Fibroblast of lung (primary cell): ENCODE measurements at places on chromosomes 5 and 9. TPM values are rescaled to one million over a fixed set of nuclear protein-coding genes. Genes with fewer than 3 reads are reported as not detected.

- no peaks in the 10 kb centered on the region for H3K27me3 ChIP-seq
- no peak overlapping the region for H3K4me3 ChIP-seq
- no peaks in the 10 kb centered on the region for H3K36me3 ChIP-seq
- H3K27ac ChIP-seq: no peak overlapping the region
- no peaks in the 10 kb centered on the region for H3K4me1 ChIP-seq
- DNase-seq: no peak
These were observed 292.5 kb downstream of the MARCHF11 start for GRCh38 chr5:15887093-15887492.

GRCh38 chr9:103755986-103756385, 338.1 kb upstream of the SMC2 start:
- no peaks in the 10 kb centered on the region for H3K27me3 ChIP-seq
- no peak for DNase-seq
- no peaks in the 10 kb centered on the region for H3K4me1 ChIP-seq
- no peaks in the 10 kb centered on the region for H3K36me3 ChIP-seq
- H3K27ac ChIP-seq: no peak overlapping the region
- H3K4me3 ChIP-seq: no peak overlapping the region

DNA sequence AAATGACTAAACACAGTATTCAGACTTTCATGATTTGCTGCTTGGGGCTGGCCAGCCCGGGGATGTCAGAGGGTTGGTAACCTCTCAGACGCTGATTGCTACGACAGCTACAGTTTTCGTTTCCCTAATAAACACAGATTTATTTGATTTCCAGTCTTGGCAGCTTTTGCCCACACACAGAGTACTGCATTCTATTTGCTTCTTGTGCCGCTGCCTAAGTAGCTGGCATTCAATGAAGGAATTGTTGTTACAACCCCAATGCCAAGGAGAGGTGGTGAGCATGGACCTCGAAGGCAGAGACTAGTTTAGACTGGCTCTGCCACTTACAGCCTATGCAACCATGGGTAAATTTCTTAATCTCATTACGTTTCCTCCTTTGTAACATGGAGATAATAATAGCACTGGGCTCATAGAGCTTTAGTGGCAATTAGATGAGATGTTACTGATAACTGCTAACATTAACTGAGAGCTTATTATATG, 247.1 kb upstream of the PANK3 start:
- no peak overlapping the region for H3K4me3 ChIP-seq
- H3K27ac ChIP-seq: no peak overlapping the region
- DNase-seq: no peak
- H3K27me3 ChIP-seq: no peaks in the 10 kb centered on the region

GRCh38 chr5:76468635-76469425, 65.7 kb downstream of the IQGAP2 start:
- DNase-seq: peak; percentile 52
- H3K4me3 ChIP-seq: no peak overlapping the region

- peaks cover 2% of the 10 kb centered on the region for H3K4me1 ChIP-seq
- no peak overlapping the region for H3K4me3 ChIP-seq
- H3K27me3 ChIP-seq: no peaks in the 10 kb centered on the region
- H3K27ac ChIP-seq: no peak overlapping the region
These were observed 59.8 kb downstream of the KIAA1958 start for GRCh38 chr9:112546149-112547012.

- peak overlapping the region; percentile 84 for H3K4me3 ChIP-seq
- H3K27ac ChIP-seq: peak overlapping the region; percentile 82
- no peak for DNase-seq
- no peaks in the 10 kb centered on the region for H3K4me1 ChIP-seq
- peaks cover 6% of the 10 kb centered on the region for H3K27me3 ChIP-seq
- H3K36me3 ChIP-seq: no peaks in the 10 kb centered on the region
These were observed 943 bp downstream of the SFXN1 start for GRCh38 chr5:175479125-175479881.

DNA sequence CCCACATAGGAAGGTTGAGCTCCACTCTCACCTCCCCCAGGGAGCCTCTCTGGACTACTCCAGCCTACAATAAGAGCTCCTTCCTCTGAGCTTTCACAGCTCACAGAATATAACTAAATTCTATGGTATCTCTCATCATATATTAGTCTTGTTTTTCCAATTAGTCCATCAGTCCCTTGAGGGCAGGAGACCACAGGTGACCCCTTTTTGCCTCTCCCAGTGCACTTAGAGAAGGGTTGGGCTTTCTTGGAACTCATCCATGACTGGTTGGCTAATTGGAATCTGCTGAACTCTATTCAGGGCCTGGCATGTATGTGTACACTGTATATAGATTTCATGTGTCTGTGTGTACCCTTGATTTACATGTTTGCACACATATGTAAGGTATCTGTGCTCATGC, 50.4 kb upstream of the ARAP3 start:
- no peaks in the 10 kb centered on the region for H3K4me1 ChIP-seq
- H3K27ac ChIP-seq: no peak overlapping the region
- no peaks in the 10 kb centered on the region for H3K36me3 ChIP-seq

DNA sequence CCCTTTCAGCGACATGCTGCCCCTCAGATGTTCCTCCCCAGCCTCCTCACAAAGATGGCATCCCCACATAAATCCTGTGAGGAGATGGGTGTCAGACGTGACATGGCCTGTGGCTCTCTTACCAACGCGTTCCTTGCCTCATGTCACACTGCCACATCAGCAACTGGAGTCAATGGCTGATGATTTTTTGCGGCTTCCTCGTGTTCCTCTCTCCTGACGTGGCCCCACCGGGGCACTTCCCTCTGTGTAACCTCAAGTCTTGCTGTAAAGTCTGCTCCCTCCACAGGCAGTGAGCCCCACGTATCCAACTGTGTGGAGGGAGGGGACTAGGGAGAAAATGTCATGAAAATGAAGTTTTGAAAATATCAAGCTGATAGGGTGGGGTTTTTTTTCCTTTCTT, 53.2 kb upstream of the SHISAL2B start:
- no peaks in the 10 kb centered on the region for H3K36me3 ChIP-seq
- no peak overlapping the region for H3K4me3 ChIP-seq
- no peaks in the 10 kb centered on the region for H3K4me1 ChIP-seq
- DNase-seq: no peak
- H3K27ac ChIP-seq: no peak overlapping the region
- no peaks in the 10 kb centered on the region for H3K27me3 ChIP-seq

GRCh38 chr5:107025712-107026497, 644.8 kb downstream of the EFNA5 start:
- H3K27me3 ChIP-seq: no peaks in the 10 kb centered on the region
- H3K36me3 ChIP-seq: no peaks in the 10 kb centered on the region
- DNase-seq: peak; percentile 3
- no peak overlapping the region for H3K4me3 ChIP-seq

GRCh38 chr9:130198501-130199179, 26.4 kb downstream of the NCS1 start:
- H3K36me3 ChIP-seq: no peaks in the 10 kb centered on the region
- no peak overlapping the region for H3K27ac ChIP-seq
- H3K4me3 ChIP-seq: no peak overlapping the region
- DNase-seq: no peak

Gene TUSC1
- polyA plus RNA-seq: 3.7 and 4.9 TPM in 2 replicates

Gene HTR4
- not detected in 2 replicates for polyA plus RNA-seq

Gene ECSCR
- 0.18 and 0.24 TPM in 2 replicates for polyA plus RNA-seq

Gene CTXN3
- polyA plus RNA-seq: not detected in 2 replicates
